ENCODE measurements at places on chromosomes 1 and 21. TPM values are rescaled to one million over a fixed set of nuclear protein-coding genes. Genes with fewer than 3 reads are reported as not detected.

DNA sequence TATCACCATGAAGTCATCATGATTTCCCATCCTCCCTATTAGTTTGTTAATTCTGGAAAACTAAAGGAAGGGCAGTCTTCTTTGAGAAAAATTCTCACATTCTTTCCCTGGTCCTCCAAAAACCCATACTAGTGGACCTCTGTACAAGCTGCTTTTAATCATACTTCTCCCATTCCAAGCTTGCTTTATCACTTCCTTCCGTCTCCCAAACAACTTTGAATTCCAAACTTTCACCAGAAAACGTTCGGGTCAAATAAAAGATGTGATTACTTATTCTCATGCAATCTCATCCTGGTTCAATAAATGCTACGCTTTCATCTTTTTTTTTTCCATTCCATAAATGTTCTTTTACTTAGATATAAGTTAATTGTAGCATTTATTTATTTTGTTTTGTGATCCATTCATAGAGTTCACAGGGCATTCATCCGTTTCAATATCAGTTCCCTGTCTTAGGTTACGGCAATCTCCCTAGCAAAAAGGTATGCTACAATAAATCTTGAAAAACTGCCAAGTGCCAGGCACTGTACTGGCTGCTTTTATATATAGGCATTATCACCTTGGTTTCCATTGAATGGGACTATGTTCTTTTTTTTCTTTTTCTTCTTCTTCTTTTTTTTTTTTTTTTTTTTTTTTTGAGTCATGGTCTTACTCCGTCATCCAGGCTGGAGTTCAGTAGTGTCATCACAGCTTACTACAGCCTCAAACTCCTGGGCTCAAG is 100.2 kb upstream of the GREM2 start:
- no peak for DNase-seq

GRCh38 chr1:180247061-180247460 is 17.0 kb downstream of the LHX4 start:
- DNase-seq = no peak

- no peak for DNase-seq
Observed at GRCh38 chr1:29811727-29812407, 575.5 kb downstream of the PTPRU start.

SUSD4 gene
- not detected for total RNA-seq

- DNase-seq = no peak
Observed at GRCh38 chr1:93490357-93490756, 42.4 kb downstream of the FNBP1L start.

DNA sequence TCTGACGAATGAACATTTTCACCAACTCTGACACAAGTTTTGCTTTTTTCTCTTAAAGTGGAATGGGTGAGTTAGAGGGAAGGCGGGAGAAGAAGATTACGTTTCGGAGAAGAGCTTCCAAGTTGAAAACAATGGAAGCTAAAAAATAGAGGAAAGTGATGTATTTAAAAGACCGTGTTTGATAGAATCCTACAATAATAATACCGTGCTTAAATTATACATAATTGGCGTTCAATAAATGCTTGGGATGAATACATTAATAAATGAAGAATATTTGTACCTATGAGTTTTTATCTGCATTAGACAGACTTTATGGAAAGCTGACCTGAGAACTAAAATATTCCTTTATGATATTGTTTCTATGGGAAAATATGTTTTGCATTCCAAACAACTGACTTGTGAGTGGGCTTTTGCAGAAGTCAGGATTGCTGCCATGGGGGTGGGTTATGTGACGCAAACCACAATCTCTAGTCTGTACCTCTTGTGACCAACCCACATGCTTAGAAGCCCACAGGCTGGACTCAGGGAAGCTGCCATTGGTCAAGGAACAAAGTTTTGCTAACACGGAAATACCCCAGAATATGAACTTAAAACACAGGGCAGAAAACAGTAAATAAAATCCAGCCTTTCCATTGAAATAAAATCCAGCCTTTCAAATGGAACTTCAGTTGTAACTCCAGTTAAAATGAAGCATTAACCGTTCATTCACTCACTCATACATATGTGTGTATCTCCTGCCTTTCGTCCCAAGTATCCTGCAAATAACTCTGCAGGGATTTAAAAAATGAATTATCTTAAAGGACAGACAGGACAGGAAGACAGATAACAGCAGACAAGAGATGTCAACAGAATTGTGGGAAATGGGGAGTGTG is 21.3 kb upstream of the ATF3 start:
- no peak for DNase-seq

GRCh38 chr21:21203822-21204339 is 205.7 kb downstream of the NCAM2 start:
- DNase-seq = no peak

- no peak for DNase-seq
Observed at GRCh38 chr1:97093741-97094140, 372.2 kb downstream of the PTBP2 start.

DNA sequence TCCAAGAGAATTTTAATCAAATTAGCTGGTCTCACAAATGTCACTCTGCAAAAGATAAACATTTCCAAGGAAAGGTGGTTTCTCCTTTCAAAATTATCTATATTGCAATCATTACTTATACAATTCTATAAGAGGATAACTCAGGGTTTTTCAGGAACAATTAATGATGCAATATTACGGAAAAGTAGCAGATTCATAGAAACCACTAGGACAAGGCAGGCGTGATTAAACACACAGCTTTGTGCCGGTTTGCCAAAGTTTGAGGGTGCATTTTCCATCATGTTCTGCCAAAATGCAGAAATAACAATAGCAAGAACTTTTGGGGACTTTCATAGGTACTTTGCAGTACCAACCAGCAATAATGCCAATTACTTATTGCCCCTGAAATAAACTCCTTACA is 605 bp downstream of the TNFRSF9 start:
- no peak for DNase-seq

- no peak for DNase-seq
Observed at GRCh38 chr21:26719750-26720149, 125.5 kb downstream of the ADAMTS1 start.

DYNLT5 gene
- total RNA-seq = not detected

GRCh38 chr1:199081739-199082138 is 442.9 kb downstream of the PTPRC start:
- no peak for DNase-seq

OPTC gene
- total RNA-seq = not detected

MTARC1 gene
- 5.1 TPM for total RNA-seq

TMEM200B gene
- 67.5 TPM for total RNA-seq

GRCh38 chr1:210358626-210359025 is 29.9 kb downstream of the HHAT start:
- DNase-seq = no peak

DNA sequence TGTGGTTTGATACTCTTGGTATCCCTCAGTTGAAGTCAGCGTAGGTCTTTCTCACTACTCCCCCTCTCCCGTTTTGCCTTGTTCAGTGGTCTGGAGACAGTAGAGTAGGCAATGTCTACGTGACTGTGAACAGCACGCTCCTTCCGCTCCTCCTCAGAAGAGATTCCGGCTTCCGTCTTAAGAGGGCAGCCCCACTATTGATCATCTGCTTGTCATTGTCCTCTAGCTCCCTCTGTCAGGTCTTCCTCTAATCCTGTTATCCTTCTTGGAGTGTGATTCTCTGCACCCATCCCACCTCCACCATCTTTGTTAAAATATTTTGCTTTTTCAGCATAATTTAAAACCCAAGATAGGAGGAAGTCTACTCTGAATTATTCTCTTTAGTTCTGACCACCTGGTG is 129.9 kb upstream of the KCNK2 start:
- DNase-seq = no peak

DNM3 gene
- total RNA-seq = 49.2 TPM

VSIG8 gene
- total RNA-seq = 0.37 TPM

FBXO2 gene
- 0.59 TPM for total RNA-seq

CBR3 gene
- total RNA-seq = 7.3 TPM

GRCh38 chr1:243475966-243476365 is 220.1 kb downstream of the SDCCAG8 start:
- DNase-seq = no peak

IGSF8 gene
- total RNA-seq = 29.1 TPM

DNA sequence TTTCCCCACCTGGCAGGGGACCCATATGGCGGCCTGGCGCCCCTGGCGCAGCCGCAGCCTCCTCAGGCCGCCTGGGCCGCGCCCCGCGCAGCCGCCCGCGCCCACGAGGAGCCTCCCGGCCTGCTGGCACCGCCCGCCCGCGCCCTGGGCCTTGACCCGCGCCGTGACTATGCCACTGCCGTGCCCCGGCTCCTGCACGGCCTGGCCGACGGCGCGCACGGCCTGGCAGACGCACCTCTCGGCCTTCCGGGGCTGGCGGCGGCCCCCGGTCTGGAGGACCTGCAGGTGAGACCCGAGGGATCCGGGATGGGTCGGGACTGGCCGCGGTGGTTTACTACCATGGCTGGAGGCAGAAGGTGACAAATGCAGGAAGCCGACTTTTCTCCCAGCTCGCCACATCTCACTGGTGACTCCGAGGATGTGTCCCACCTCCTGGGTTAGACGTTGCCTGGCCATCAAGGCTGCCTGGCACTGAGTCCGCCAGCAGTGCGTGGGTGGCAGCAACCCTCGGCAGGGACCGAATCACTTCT is 1.1 kb downstream of the TFAP2E start:
- no peak for DNase-seq

DNA sequence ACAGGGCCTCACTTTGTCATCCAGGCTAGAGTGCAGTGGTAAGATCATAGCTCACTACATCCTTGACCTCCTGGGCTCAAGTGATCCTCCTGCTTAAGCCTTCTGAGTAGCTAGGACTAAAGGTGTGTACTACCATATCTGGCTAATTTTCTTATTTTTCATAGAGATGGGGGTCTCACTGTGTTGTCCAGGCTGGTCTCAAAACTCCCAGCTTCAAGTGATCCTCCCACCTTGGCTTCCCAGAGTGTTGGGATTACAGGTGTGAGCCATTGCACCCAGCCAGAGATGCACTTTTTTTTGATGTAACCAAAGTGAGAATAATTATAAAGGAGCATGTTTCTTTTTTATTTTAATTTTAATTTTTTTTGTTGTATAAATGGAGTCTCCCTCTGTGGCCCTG is 28.4 kb downstream of the CLIC4 start:
- DNase-seq = no peak

- no peak for DNase-seq
Observed at GRCh38 chr1:169576241-169576934, 9.9 kb downstream of the F5 start.

GRCh38 chr1:19260211-19261138 is 8.9 kb downstream of the MRTO4 start:
- DNase-seq = no peak

TFF1 gene
- not detected for total RNA-seq

DNA sequence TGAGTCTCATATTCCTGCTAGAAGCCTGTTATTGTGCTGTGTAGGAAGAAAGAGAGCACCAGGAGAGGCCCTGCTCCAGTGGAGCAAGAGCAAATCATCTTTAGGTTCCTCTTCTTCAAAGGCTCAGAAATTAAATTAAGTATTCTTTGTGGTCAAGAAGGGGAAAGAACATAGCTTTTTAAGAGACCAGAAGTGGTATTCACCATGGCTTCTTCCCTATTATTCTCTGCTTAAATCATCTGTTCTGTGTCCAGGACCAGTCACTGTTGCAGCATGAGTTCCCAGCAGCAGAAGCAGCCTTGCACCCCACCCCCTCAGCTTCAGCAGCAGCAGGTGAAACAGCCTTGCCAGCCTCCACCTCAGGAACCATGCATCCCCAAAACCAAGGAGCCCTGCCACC is 1.1 kb downstream of the SPRR1B start:
- DNase-seq = no peak

RGS1 gene
- 28.0 TPM for total RNA-seq

- DNase-seq = no peak
Observed at GRCh38 chr1:221437926-221438325, 304.0 kb downstream of the DUSP10 start.

- no peak for DNase-seq
Observed at GRCh38 chr1:221149111-221149510, 269.9 kb downstream of the HLX start.

PTPRF gene
- 24.7 TPM for total RNA-seq

GRCh38 chr1:97759078-97759477 is 161.8 kb downstream of the DPYD start:
- DNase-seq = no peak

DNA sequence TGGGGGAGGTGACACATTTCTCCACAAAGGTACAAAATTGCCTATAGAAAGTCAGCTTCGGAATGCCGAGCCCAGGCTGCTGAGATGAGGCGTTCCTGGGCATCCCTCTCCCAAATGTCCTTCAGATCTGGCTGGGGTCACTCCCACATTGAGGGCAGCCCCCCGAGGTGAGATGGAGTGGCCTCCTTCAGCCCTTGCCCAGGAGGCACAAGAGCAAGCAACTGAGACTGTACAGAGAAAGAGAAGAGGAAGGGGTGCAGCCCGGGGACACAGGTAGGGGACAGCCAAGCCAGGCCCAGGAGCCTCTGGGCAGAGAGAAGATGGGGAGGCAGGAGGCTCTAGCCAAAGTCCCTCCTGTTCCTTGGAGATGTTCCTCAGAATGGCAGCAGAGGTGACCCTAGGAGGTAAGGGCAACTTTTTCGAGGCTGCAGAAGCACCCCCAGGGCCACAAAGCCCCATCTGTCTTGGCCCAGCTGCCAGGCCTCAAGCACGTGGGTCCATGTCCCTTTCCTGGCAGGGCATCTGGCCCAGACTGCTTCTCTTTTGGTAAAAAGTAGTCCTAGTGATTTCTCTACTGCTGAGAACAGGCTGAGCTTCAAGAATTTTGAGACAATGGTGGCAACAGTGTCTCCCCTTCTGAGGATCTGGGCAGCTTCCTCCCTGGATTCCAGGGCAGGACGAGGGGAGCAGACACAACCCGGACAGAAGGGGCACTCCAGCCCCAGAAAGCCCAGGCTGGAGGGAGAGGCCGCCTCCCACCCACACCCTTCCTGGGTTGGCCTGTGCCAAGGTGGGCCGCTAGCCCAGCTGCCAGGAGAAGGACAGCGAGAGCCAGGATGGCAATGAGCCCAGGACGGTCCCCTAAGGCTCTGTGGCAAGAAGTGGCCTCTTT is 68.0 kb downstream of the LRRN2 start:
- DNase-seq = no peak

DNA sequence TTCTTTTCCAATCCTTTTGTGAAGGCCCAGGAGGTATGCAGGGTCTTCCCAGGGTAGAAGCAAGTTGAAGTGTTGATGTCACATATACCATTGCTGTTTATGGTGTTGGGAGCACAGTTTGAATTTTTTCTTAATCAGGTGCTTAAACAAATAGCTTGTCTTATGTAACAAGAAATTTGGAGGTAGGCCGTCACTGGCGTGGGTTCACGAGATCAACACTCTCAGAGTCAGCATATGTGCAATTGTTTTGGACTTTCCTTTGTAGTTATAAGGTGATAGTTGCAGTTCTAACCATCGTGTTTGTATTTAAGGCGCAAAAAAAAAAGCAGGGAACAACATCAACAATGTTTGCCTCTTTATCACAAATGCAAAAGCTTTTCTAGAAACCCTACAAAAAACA is 13.3 kb downstream of the FNBP1L start:
- DNase-seq = no peak

- DNase-seq = no peak
Observed at GRCh38 chr1:154859786-154860155, 10.3 kb downstream of the KCNN3 start.

Measured in uterus (tissue), 4 donors.